Activated CD8-positive, alpha-beta memory T cell treated with anti-CD3 and anti-CD28 coated beads for 1 hour (primary cell): ENCODE measurements at places on chromosomes 5 and 9.

GRCh38 chr9:110131499-110131898 is 76.5 kb downstream of the C9orf152 start:
- no peak for DNase-seq

DNA sequence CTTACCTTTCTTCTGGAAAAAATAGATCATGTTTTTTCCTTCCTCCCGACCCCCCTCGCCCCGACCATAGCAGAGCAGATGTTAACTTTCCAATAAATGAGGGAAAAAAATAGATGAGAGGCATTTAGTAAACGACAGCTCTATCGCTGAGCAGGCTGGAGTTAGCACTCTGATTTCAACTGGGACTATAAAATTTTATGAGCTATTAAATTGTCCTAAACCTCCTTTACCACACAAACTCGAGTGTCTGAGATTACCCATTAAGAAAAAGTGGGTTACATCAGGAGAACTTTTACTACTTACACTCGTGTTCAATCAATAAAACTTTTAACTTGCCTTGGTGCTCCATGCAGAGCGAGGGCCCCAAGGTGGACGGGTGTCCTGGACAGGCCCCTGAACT is 59.8 kb upstream of the RNU6ATAC start:
- no peak for DNase-seq

DNA sequence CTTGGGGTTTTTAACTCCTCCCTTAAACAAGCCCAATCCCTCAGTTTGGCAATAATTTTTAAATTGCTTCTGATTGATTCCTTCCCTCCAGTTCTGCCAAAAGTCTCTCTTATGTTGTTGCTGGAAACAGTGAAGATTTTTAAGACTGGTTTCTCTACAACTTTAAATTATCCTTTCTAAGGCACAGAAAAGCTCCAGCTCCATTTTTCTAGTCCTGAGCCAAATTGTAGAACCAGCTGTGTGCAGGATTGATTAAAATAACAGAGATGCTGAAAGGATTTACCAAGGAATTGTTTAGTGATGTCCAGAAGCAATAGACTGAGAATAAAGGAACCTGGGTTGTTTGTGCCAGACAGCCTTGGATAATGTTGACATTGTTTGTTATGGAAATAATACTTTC is 111.3 kb downstream of the NUDT12 start:
- DNase-seq: no peak

DNA sequence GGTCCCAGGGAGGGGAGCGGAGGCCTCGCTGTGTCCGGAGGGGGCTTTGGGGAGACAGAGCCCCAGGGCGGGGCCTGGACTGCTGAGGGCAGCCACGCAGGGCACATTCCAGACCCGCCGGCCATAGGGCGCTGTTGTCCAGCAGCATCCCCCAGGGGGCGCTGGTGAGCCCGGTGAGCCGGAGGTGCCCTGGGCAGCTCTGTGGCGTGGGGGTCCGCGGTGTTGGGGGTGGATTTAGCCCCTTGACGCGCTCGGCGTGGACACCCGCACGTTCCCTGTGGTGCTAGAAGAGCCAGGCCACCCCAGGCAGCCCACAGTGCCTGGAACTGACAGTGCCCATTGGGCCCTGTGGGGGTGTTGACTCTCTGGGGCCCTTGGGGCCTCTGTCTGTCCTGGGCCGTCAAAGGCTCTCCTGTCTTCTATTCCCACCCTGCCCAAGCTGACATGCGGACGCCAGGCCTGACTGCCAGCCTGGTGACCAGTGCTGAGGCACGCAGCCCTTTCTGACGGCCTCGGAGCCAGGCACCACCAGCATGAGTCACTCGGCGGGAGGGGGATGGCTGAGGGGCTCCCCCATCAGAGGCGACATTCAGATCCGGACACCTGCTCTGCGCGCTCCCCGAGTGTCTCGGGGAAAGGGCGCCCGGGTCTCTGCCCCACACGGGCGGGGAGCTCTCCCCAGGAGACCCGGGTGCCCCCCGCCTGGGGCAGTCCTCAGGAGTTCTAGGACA is 23.9 kb downstream of the TPPP start:
- DNase-seq: no peak

DNA sequence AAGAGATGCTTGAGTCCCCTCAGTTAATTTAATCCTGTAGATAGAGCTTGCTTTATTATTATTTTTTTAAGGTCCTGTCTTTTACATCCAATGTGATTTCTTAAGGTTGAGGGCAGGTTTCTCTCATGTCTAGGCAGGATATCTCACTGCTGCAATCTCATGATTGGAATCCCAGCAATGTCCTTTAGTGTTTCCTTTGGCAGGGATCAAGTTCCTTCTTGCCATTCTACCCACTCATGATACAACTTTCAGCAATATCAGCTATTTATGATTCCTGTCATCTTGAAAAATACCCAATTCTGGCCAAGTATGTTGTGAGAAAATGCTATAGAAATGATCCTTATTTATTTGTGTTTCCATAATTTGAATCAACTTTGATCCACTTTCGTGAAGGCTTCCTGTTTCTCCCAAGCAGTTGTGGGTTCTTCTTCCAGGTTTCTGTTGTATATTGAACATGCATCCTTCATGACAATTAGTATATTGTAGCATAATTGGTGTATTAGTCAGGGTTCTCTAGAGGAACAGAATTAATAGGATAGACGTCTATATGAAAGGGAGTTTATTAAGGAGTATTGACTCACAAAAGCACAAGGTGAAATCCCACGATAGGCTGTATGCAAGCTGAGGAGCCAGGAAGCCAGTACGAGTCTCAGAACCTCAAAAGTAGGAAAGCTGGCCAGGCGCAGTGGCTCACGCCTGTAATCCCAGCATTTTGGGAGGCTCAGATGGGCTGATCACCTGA is 18.4 kb upstream of the VPS13A start:
- no peak for DNase-seq

GRCh38 chr9:123431581-123431980 is 75.6 kb downstream of the CRB2 start:
- no peak for DNase-seq

DNA sequence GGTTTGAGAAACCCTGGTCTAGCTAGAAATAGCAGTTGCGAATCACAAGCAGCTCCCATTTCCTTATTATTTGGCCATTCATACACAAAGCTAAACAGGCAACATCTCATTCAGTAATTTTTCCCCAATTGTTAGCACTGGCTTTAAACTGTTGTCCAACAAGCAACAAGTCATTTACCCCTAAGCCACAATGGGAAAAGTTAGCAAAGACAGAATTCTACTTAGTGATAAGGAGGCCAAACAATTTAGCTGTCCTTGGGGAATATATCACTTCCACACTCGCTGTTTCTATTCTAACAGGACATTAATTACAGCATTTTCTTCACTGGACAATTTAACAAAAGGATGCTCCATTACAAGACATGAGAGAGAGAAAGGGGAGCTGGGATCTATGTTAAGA is 2.8 kb downstream of the MYO10 start:
- DNase-seq: no peak

DNA sequence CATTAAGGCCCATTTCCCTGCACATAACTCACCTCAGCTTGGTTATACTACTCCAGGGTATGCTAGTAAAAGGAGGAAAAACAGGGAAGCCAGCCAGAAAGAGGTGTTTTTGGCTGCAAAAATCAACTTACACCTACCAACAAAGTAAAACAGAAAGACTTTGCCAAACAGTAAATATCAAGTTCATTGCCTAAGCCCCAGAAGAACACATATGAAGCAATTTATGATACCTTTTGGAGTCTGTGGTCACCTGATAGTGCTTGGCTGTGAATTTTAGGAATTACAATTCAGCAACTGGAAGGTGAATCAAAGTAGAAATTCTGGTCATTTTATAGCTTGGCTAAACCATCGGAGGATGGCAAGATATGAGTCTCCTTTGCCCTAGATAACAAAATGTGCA is 463.7 kb upstream of the CLINT1 start:
- no peak for DNase-seq

- no peak for DNase-seq
Measured at GRCh38 chr5:174175716-174176268, 130.3 kb downstream of the NSG2 start.

DNA sequence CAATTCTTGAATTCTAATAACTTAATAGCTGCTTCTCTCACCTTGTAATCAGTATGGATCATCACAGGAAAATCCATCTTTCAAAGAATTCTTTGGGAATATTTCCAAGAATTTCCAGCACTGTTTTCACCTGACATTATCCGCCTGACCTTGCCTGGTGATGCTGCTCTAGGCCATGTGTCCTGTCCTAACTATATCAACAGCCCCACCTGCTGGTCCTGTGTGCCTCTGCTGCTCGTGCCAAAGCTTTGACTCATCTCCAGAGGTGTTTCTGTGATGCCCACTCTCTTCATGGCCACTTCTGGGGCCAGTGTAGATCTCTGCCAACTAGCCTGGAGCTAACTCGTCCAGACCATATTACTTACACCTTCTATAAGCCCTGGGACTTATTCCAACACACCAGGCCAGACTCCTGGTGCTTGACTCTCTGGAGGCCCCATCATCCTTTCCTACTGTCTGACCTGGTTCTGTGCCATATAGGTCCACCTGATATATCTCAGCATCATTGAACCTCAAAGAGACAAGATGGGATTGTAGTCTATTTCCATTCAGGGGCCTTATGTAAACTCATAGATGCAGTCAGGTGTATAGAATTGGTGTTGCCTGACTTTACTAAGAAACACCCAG is 67.5 kb upstream of the CKMT2 start:
- DNase-seq: no peak

DNA sequence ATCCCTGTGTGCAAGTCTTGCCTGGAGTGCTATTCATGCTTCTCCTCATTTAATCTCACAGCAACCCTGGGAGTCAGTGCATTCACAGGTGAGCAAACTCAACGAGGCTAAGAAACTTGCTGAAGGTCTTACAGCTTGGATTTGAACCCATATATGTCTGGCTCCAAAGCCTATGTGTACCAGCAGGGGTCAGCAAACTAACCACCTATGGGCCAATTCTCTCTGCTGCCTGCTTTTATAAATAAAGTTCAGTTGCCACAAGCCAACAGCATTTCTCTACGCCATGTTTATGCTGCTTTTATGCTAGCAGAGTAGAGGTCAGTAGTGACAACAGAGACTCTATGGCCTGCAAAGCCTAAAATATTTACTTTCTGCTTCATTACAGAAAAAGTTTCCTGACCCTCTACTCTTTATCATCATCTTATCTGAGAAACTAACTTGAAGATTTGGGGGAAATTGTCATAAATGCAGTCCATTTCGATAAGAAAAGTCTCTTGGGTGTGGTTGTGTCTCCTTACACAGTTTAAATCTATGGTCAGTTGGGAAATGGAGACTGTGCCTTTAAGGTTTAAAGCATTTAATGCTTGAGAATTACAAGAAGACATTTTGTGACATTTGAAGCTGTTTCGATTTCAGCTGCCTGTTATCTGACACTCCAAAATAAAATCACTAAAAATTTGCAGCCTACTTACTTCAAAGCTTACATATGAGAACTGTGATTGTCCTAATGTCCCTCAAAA is 137.7 kb downstream of the PRELID2 start:
- DNase-seq: no peak

- DNase-seq: no peak
Measured at GRCh38 chr5:151082282-151082902, 1.6 kb upstream of the TNIP1 start.

GRCh38 chr9:137406085-137406760 is 16.7 kb downstream of the EXD3 start:
- no peak for DNase-seq

GRCh38 chr9:113301548-113301947 is 1.6 kb downstream of the RNF183 start:
- no peak for DNase-seq

- no peak for DNase-seq
Measured at GRCh38 chr5:123844873-123845272, 332.9 kb downstream of the CSNK1G3 start.

DNA sequence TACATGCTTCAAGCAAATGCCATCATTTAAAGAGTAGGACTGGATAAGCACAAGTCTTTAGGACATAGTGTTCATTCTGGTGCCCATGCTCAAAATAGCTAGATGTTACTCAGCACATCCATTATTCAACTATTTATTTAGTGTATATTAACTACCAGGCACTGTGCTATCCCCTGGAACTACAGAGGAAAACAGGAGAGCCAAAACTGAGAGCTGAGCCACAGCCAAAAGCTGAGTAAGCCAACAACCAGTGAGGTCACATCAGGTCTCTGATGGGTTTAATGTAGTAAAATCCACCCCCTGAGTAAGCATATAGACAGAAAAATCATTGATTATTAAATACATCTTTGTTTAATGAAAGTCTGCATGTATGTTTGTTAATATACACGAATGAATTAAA is 469.3 kb upstream of the DMAC1 start:
- DNase-seq: no peak
